Stimulated activated CD4-positive, alpha-beta T cell treated with anti-CD3 and anti-CD28 coated beads, TNF-alpha, amount 100 ng/mL, for 24 hours (primary cell): ENCODE measurements at places on chromosomes 11 and 22.

GRCh38 chr22:20444325-20444724 lies 6.7 kb upstream of the SCARF2 start:
- DNase-seq, result no peak

DNA sequence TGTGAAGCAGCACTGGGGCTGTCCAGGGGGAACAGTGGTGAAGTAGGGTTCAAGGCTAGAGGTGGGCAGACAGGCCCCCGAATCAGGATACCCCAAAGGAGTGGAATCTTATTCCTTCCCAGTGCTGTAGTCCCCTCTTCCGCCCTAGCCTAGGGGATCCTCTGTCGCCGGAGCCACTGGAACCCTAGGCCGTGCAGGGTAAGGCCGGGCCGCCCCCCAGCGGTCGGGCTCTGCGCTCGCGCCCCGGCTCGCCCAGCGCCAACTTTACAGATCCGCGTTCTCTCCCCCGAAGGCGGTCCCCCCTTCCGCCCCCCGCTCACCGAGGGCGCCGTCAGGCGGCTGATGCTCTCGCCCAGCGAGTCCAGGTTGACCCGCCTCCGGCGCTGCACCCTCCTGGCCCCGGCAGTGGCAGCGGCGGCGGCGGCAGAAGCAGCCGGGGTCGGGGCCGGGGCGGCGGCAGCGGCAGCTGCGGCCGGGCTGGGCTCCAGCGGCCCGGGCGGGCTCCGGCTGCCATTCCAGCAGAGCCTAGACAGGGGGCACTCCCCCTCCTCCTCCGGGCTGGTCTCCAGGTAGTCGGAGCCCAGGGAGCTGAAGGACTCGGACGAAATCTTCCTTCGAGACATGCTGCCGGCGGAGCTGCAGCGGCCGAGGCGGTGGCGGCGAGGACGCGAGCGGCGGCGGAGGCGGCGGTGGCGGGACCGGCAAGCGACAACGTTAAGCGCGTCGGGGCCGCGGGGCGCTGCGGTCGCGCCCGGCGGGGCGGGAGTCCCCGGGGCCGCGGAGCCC lies 650 bp downstream of the GUCY1A2 start:
- no peak for DNase-seq

DNA sequence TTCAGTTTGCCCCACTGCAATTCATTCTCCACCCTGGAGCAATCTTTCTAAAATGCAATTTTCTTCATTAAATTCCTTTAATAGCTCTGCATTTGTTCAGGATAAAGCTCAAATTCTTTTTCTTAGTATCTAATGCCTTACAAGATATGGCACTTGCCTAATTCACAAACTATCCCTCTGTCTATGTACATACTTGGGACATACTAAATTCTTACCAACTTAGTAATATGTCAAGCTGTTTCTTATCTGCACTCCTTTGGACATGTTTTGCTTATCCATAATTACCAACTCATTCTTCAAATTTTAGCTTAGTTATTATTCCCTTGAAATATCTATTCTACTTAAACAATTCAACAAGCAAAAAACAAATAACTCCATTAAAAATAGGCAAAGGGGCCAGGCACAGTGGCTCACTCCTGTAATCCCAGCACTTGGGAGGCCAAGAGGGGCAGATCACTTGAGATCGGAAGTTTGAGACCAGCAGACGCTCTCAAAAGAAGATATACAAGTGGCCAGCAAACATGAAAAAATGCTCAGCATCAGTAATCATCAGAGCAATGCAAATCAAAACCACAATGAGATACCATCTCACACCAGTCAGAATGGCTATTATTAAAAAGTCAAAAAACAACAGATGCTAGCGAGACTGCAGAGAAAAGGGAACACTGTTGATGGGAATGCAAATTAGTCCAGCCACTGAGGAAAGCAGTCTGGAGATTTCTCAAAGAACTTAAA lies 96.9 kb downstream of the FAM76B start:
- no peak for DNase-seq

DNA sequence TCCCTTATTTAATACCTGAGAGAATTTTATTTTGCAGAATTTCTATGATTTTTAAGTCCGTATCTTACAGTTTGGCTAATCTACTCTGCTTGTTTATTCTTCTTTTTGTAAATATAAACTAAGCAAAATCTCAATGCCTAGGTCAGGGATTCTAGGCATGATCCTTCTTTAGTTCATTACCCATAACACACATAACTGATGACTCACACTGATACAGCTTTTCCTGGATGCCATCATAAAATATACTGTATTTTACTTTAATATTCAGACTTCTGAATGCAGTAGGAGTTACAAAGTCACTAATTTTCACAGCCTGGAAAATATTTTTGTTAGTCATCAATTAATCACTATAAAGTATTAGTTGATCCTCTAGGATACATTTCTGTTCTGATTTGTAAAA lies 898.2 kb upstream of the RAG2 start:
- DNase-seq, result no peak

DNA sequence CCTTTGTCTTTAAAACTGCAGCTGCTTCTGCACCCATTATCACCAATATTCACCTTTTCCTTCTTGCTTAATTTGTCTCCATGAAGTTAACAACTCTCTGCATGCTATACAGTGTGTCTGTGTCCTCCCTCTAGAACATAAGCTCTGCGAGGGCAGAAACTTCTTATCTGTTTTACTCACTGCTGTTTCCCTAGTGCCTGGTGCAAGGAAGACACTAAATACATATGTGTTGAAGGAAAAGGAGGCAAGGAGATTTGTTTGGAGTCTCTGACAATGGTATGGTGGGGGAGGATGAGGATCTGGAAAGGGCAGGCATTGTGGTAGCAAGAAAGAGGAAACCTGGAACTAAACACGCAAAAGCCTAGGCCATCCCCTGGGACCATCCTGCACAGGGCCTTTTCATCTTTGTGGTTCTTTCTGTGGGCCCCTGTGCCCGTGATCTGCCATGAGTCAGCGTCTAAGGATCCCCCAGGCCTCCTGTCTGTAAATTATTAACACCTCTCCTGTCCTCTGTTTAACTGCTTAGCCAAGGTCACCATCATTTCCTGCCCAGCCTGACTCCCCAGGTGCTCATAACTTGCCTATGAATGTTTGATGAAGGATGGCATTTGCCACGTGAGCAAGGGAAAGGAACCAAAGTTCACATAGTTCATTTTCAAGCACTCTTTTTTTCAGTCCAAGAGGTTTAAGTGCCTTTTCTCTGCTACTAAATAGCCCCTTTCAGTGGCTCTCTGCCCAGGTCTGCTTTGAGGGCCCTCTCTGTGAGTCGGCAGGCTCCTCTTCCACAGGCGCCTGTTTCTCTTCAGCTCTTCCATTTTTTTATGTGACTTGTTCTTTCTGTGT lies 131.1 kb downstream of the RASSF10 start:
- DNase-seq, result no peak

DNA sequence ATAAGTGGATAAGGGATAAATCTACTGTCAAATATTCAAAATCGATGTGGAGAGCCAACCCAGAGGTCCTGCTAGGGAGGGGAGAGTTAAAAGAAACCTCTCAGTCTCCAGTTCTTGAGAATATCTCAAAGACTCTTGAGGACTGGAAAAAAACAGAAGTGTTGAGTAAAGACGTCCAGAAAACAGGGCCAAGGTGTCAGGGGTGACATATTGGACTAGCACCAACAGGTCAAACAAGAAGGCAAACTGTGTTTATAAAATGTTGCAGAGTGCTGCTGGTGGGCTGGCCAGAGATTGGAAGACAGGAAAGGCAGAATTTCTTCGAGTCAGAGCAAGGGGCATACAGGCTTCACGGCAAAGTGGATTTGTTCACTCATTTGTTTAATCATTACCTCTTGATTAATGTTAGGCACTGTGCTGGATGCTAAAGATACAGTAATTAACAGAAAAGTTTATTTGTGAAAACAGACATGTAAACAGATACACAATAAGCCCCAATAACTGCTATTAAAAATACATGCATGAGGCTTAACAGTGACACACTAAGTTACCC lies 33.7 kb upstream of the SMPD1 start:
- no peak for DNase-seq

DNA sequence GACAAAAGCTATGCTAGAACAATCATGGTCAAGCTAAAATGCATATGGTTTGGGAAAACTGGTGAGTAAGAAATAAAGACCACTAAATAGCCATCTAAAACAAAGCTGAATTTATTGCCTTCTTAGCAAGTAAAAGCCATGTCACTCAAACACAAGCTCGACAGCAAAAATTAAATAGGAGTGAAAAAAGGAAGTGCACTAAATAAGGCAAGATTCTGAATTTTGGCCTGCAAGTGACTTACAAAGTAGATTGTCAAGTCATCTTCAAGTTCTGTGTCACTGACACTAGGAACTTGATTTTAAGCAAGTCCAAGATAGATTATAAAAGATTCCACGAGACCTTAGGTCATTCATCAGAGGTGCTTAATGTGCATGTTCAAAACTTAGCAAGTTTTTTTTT lies 27.4 kb downstream of the TUG1 start:
- no peak for DNase-seq

GRCh38 chr11:2580571-2581001 lies 119.2 kb downstream of the KCNQ1OT1 start:
- DNase-seq, result no peak

DNA sequence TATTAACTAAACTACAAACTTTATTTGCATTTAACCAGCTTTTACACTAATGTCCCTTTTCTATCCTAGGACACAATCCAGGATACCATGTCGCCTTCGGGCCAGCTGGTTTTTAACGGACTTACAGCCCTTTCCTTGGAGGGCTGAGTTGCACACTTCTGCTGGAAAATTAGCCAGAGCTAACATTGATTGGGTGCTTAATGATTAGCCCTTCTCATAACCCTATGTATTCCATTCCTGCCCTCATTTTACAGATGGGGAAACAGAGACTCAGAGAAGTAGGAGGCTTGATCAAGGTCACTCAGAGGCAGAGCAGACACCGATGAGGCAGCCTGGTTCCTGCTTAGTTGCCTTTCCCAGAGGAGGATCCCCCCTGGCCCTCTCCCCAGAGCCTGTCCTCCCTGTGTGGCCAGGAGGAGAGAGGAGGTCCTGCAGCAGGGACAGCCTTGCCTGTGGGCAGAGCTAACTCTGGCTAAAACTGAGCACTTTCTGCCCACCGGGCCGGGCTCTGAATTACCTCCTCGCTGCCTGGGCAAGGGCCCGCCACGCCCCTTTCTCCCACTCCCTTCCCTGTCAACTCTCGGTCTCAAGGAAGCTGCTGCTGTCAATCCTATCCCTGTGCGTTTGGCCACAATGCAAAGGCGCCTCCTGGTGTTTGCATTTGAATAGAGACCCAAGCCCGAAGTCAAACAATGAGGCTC lies 59.6 kb upstream of the PAX6 start:
- DNase-seq, result no peak

DNA sequence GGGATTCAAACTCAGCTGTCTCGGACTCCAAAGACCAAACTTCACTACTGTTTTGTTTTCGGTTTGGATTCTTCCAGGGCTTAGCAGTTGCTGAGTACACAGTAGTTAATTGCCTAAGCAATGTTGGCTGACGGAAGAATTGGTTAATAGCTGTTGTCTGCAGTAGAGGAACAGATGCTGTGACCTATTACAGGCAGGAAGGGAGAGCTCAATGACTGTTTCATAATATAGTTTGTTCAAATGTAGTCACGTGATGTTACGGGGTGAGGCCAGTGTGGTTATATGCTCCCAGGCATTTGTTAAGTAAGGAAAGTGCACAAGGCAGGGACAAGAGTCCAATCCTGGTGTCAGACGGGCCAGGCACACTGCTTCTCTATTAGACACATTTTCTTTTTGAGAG lies 222.6 kb upstream of the CCDC90B start:
- no peak for DNase-seq

GRCh38 chr22:50081426-50082196 lies 3.6 kb downstream of the MLC1 start:
- DNase-seq, result no peak

DNA sequence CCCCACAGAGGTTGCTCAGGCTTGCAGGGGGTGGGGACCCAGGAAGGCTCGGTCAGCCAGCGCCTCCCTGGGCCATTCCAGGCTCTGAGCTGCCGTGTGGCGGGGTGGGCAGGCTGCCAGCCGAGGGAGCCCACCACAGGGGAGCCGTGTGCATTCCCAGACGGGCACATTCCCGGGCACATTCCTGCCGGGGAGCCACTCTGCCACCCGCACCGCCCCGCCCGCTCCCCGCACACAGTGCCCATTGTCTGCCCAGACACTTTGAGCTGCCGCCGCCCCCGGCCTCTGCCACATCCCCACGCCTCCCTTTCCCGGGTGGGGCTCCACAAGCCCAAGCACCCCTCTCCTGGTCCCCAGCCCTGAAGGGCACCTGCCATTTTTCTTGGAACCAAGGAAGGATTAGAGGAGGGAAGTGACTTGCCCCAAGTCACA lies 27.4 kb downstream of the RPL3 start:
- DNase-seq, result no peak

DNA sequence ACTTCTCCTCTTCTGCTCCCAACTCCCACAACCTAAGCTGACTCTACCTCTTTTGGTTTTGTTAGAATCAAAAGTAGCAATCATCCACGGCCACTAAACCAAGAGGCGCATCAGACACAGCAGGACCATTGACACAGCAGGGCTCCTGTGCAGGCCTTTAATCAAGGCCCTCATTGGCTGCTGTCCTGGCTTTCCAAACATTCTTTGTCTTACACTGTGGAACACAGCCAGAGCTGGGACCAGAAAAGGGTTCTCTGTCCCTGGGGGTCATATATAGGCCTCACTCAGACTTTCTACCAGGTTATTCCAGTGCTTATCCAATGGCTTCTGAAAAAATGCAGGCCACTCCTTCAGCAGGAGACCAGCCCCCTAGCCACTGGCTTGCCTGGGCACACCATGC lies 212.7 kb upstream of the NTM start:
- no peak for DNase-seq

DNA sequence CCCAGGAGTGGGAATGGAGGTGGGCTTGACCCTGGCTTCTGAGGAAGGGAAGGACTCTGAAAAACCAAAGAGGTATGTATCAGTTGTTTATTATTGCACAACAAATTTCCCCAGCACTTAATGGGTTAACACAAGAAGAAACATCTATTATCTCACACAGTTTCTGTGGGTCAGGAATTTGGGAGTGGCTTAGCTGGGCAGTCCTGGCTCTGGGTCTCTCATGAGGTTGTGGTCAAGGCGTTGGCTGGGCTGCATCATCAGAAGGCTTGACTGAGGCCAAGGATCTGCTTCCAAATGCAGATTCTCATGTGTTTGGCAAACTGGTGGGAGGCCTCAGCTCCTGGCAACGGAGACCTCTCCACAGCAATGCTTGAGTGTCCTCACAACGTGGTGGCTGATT lies 17.5 kb upstream of the SMIM38 start:
- no peak for DNase-seq
